Smooth muscle cell of the coronary artery (primary cell): ENCODE measurements at places on chromosomes 5 and 9. TPM values are rescaled to one million over a fixed set of nuclear protein-coding genes. Genes with fewer than 3 reads are reported as not detected.

FOXD4 gene
- 0.08 and 0.23 TPM in 2 replicates for total RNA-seq

SPINK4 gene
- total RNA-seq, result not detected in 2 replicates

MYMK gene
- not detected in 2 replicates for total RNA-seq

ELOVL7 gene
- under 0.01 TPM in 1 of 2 replicates, not detected in the other for total RNA-seq

RETREG1 gene
- 0.45 and 7.4 TPM in 2 replicates for total RNA-seq

IL4 gene
- not detected in 2 replicates for total RNA-seq

OLFML2A gene
- total RNA-seq, result 0.98 and 6.2 TPM in 2 replicates

MLANA gene
- not detected in 2 replicates for total RNA-seq

KYAT1 gene
- 4.8 and 9.0 TPM in 2 replicates for total RNA-seq

KIAA1958 gene
- 0.68 and 0.82 TPM in 2 replicates for total RNA-seq

NR5A1 gene
- total RNA-seq, result not detected in 2 replicates

MZB1 gene
- not detected in 2 replicates for total RNA-seq

PHYHD1 gene
- 6.1 and 15.3 TPM in 2 replicates for total RNA-seq

CCDC183 gene
- 0.30 and 2.2 TPM in 2 replicates for total RNA-seq

PDZD2 gene
- total RNA-seq, result 0.23 TPM in 1 of 2 replicates, not detected in the other

TAF11L7 gene
- total RNA-seq, result not detected in 2 replicates

GRXCR2 gene
- total RNA-seq, result not detected in 2 replicates

PAEP gene
- total RNA-seq, result not detected in 2 replicates

BICD2 gene
- 49.2 and 69.0 TPM in 2 replicates for total RNA-seq

NDUFS6 gene
- total RNA-seq, result 29.8 and 43.5 TPM in 2 replicates

PCDHGA3 gene
- 0.23 and 0.98 TPM in 2 replicates for total RNA-seq

TPPP gene
- total RNA-seq, result under 0.01 and 0.38 TPM in 2 replicates

LMBRD2 gene
- 10.1 and 11.8 TPM in 2 replicates for total RNA-seq

OR2V1 gene
- not detected in 2 replicates for total RNA-seq

OGN gene
- total RNA-seq, result 0.90 and 2.1 TPM in 2 replicates

FTMT gene
- total RNA-seq, result not detected in 2 replicates

BTNL3 gene
- total RNA-seq, result not detected in 2 replicates

CORO2A gene
- total RNA-seq, result 0.15 and 0.35 TPM in 2 replicates
